Activated naive CD8-positive, alpha-beta T cell treated with anti-CD3 and anti-CD28 coated beads for 36 hours (primary cell): ENCODE measurements at places on chromosomes 4 and X. TPM values are rescaled to one million over a fixed set of nuclear protein-coding genes. Genes with fewer than 3 reads are reported as not detected.
A peak's percentile ranks its signal among the peaks of the same experiment; 100 is the strongest.

DMP1 gene
- total RNA-seq = not detected

ZCCHC4 gene
- total RNA-seq = 15.9 TPM

APLN gene
- 2.6 TPM for total RNA-seq

CLNK gene
- 0.32 TPM for total RNA-seq

TMEM271 gene
- not detected for total RNA-seq

DCUN1D4 gene
- 42.9 TPM for total RNA-seq

MTTP gene
- 0.34 TPM for total RNA-seq

P2RY8 gene
- total RNA-seq = 13.3 TPM

GRCh38 chr4:18214411-18215055 lies 193.0 kb upstream of the LCORL start:
- DNase-seq = no peak

GRCh38 chr4:10405672-10406071 lies 51.6 kb downstream of the ZNF518B start:
- no peak for DNase-seq

DNA sequence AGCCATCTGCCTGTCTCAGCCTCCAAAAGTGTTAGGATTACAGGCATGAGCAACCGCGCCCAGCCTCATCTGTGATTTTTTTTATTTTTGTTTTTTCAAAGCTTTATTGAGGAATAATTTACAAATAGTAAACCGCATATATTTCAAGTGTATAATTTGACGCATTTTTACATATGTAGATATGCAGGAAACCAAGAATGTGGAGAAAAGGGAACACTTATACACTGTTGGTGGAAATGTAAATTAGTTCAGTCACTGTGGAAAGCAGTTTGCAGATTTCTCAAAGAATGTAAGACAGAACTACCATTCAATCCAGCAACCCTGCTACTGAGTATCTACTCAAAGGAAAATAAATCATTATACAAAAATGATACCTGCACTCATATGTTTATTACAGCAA lies 85.9 kb downstream of the SLC16A2 start:
- no peak for DNase-seq

DNA sequence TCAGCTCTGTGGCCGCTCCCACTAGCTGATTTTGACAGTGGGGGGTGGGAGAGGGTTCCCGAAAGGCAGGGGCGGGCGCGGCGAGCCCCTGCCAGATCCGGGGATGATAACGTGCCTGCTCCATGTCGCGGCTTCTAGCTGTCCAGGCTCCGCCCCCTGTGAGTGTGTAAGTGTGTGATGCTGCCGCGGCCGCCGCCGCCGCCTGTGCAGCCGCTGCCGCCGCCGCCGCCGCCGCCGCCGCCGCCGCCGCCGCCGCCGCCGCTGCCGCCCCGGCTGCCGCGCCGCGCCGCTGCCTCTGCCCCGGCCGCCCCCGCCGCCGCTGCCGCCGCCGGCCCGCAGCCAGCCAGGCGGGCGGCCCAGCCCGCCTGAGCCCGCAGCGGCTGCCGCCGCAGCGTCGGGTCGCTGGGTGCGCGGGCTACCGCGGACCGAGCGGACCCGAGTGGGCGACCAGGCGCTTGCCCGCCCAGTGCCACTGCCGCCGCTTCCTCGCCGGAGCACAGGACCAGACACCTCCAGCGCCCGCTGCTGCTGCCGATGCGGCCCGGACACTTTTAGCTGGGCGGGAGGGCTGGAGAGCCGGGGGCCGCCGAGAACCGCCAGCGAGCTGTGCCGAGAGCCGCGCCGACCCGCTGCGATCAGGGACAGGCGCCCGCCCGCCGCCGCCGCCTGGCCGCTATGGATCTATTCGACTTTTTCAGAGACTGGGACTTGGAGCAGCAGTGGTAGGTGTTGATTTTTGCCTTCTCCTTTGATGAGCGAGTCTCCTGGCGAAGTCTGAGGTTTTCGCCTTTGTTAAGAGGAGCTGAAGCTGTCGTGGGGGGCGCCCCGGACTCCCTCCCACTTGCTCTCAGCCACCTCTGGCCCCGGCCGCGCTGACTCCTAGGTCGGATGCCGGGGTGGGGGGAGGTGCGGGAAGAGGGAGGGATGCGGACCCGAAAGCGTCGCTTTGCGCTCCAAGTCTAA lies at the start of gene AFF2:
AFF2 (plus strand) TSS at position 195 of the 963 bp plus-strand sequence; CDS start at position 676, 481 bp downstream.
- peak; percentile 50 for DNase-seq

- DNase-seq = peak; percentile 50
Observed at GRCh38 chrX:152926279-152926678, 28.4 kb downstream of the ZNF185 start.

DNA sequence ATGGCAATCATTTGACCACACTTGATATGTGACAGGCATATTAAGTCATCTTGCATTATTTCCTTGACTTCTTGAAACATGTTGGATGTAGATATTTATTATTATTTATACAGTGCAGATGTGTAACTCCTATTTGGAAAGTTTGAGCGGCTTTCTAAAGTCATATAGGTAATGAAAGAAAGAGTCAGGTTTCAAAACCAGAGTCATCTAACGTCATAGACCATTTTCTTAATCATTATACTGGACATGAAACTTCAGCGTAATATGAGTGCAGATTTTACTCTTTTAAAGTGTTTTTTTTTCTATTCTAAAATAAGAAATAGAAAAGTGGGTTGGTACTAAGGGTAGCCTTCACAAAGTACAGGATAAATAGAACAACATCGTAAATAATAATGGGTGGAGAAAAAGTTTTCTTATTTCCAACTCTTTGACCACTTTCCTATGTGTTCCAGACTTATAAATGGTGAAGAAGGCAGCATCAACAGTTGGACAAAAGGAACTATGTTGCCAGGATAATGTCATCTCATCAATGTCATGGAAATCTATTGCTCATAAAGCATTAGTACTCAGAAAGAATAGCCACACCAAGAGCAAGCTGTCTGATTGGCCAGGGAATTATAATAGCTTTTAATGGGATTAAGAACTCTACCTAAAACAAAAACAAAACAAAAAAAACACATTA lies 108.0 kb upstream of the PCDH18 start:
- DNase-seq = no peak

DNA sequence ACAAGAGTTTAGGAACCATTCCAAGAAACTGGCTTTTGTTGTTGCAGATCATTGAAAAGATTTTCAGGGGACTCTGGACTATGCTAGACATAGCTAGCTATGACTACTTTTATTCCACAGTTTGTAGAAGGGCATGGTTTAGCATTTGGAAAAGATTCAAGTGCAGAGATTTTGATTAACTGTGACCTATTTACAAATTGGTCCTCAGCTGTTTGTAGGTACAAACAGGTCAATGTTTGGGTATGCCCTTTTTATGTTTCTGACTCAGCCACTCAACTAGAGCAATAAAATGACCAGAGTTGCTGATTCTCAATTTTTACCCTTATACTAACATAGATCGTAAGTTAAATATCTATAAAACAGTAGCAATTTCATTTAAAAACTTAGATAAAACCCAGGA lies 46.7 kb downstream of the IGFBP7 start:
- DNase-seq = no peak

DNA sequence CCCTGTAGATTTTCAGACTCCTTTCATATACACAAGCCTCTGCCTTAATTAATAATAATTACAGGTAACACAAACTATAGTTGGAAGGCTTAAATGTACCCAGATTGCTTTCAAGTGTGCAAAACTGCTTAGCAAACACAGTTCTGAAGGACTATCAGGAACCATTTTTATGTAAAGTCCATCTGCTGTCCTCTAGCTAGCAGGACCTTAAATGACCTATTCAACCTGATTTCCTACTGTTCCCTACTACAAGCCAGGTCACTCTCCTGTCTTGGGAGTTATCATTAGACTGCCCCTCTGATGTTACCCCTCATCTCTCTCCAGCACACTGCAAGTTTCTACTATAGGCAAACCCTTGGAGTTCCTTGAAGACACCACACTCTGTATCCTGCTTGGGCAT lies 157.3 kb downstream of the GBA3 start:
- no peak for DNase-seq

- no peak for DNase-seq
Observed at GRCh38 chr4:43456383-43456782, 563.9 kb downstream of the GRXCR1 start.

- peak; percentile 66 for DNase-seq
Observed at GRCh38 chr4:153466949-153467896, 1.1 kb downstream of the TMEM131L start.

DNA sequence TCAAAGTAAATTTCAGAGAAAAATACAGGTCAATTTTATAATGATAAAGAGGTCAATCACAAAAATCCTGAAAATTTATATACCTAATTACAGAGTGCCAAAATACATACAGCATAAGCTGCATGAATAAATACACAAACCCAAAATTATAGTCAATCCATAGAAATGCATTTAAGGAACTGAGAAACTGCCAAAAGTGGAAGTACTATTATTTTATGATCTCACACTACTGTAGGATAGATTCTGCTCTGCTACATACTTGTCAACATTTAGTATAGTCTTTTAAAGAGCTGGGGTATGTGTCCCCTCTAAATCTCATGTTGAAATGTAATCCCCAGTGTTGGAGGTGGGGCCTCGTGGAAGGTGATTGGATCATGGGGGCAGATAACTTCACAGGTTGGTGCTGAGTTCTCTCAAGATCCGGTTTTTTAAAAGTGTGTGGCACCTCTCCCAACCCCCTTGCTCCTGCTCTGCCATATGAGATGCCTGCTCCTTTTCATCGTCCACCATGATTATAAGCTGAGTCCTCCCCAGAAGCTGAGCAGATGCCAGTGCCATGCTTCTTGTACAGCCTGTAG lies 31.8 kb downstream of the CHIC2 start:
- no peak for DNase-seq

DNA sequence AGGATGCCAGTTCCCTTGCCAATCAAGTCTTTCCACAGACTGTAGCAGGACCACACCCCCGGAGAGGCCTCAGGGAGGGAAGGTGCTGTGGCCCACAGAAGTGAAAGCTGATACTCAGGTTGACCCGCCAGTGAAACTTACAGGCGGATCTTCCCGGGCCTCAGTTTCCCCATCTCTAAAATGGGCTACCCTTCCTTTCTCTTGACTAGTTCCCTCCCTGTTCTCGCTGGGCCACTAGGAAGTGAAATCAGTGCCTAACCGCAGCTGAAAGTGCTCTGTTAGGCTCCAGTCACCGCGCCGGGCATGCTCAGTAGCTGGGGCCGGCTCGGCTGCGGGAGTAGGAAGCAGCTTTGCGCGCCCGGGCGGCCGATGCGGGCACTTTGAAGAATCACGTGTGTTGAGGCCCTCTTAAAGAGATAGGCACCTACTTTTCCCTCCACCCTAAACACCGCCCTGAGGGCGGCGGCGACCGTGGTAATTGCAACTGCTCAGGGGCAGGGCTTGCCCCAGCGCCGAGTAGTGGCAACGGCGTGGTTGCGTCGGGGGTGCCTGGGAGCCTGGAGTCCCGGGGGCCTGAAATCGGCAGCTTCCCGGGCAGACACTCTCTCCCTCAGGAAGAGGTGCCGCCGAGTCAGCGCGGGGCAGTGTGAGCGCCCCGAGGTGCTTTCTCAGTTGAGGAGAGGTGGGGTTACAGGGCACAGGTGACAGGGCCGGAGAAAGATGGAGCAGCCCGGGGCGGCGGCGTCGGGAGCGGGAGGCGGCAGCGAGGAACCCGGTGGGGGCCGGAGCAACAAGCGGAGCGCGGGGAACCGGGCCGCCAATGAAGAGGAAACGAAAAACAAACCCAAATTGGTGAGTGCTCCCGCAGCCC lies at the start of gene DIAPH2:
DIAPH2 (plus strand) TSS at position 504 of the 871 bp plus-strand sequence.
- DNase-seq = peak; percentile 73

GRCh38 chrX:18098763-18099162 lies 121.9 kb downstream of the BEND2 start:
- DNase-seq = no peak

DNA sequence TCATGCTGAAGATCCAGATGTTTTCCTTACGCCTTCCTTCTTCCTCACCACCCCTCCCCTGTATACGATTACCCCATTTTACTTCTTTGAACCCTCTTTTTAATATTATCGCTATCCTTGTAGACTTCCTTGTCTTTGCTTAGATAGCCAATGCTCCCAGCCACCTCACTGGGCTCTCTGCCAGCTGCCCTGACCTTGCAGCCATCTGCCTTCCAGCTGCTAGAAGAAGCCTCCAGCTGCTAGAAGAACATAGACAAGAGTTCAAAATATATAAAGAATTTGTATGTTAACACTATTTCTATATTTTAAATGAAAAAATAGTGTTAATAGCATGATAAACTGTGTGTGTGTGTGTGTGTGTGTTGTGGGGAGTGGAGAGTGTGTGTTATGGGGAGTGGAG lies 374.7 kb downstream of the ANKRD50 start:
- no peak for DNase-seq

DNA sequence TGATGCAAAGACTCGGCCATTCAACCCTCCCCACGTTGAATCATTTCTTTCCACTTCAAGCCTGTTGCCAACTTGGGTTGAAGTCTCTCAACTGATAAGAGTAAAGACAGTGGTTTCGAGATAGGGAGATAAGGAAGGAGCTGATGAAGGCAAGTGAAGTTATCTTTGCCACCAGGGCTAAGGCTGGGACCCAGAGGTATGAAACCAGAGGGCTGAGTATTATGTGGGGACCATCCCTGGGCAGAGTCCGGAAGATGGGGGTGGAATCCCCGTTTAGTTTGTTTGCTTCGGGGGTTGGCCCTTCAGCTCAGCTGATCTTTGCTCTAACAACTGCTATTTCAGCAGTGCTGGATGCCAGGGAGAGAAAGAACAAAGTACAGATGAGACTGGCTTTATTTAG lies 2.3 kb upstream of the XPNPEP2 start:
- DNase-seq = no peak

DNA sequence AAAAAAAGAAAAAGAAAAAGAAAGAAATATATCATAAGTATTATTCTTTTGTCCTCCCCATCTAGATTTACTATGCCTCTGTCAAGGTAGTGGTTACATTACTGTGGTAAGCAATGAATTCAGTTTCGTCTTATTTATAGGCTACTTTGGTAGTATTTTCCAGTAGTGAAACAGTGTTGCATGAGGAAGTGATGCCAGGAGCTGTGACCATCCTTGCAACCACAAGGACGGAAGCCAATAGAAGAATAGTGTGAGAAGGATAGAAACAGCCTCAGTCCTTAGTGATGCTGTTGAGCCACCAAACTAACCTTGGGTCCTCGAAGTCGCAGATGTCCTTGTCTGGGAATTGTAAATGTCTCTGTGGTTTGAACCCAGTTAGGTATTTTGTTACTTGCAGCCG lies 328.5 kb downstream of the PPP3CA start:
- DNase-seq = no peak

DNA sequence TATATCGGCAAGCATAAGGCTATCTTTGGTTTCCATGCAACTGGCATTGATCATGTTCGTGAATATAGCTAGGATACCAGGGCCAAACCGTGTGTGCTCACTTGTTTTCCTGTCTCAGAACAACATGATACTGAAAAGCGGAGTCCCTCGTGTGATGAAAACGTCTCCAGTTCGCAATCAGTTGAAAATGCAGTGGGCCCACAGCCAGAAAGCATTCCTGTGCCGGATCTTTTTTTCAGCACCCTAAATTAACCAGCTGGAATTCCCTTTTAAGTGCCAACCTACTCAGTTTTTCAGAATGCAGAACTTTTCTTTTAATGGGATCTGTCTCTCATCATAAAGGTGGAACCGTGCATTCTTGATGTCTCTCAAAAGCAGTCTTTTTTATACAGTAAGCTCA lies 130.8 kb upstream of the FRG1 start:
- no peak for DNase-seq
